ENCODE measurements at places on chromosomes 3 and 15.

- DNase-seq = no peak
Observed at GRCh38 chr3:135860761-135861160, 104.8 kb upstream of the PPP2R3A start.

DNA sequence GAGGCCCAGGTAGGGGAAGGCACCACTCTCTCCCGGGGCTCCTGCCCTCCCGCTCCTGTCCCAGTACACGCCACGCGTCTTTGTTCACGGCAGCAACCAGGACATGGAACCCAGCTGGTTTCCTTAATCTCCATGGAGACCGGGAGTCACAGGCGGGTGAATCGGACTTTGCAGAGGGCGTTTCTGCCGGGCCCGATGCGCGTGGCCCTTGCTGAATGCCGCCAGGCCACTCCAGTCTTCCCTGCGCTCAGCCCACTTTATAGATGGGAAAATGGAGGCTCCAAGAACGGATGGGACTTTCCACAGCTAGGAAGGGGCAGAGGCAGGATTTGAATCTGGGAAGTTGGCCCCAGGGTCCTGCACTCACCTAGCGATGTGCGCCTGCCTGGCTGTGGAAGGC is 7.4 kb downstream of the PLXND1 start:
- no peak for DNase-seq

- DNase-seq = no peak
Observed at GRCh38 chr3:4703054-4703480, 209.9 kb downstream of the ITPR1 start.

GRCh38 chr3:153246331-153246730 is 84.3 kb downstream of the RAP2B start:
- DNase-seq = no peak

DNA sequence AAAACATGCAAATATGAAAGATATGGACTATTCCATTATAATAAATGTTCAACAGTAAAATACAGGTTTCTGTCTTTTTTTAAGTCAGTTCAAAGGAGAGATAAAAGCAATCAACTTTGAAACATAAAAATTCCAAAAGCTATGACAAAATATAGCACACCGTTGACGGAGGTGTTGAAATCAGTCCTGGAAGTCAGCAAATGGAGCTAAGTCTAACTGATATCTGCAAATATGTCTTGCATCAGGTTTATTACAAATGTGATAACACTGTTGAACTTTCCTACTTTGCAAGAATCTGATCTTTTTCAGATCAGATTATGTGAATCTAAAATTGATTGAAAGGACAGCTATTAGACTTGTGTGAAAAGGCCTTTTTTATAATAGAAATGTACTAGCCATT is 300.7 kb downstream of the SHOX2 start:
- DNase-seq = no peak

DNA sequence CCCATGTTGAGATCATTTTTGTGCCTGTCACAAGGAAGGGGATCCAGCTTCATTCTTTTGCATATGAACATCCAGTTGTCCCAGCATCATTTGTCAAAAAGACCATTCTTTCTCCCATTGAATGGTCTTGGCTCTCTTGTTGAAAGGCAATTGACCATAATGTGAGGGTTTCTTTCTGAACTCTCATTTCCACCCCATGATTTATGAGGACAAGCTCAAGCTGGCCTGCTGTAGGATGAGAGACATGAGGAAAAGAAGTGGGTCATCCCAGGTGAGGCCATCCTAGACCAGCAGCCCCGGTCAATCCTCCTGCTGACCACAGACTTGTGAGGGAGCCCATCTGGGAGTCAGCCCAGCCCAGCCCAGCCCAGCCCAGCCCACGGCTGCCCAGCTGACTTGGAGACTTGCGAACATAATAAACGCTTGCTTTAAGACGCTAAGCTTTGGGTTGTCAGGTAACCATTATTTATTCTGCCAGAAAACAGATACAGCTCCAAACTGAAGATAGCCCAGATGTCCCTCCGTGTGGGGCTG is 69.0 kb downstream of the LINGO1 start:
- no peak for DNase-seq

- no peak for DNase-seq
Observed at GRCh38 chr3:17941152-17941551, 198.7 kb upstream of the TBC1D5 start.

- DNase-seq = no peak
Observed at GRCh38 chr3:176579711-176580185, 617.5 kb downstream of the TBL1XR1 start.

DNA sequence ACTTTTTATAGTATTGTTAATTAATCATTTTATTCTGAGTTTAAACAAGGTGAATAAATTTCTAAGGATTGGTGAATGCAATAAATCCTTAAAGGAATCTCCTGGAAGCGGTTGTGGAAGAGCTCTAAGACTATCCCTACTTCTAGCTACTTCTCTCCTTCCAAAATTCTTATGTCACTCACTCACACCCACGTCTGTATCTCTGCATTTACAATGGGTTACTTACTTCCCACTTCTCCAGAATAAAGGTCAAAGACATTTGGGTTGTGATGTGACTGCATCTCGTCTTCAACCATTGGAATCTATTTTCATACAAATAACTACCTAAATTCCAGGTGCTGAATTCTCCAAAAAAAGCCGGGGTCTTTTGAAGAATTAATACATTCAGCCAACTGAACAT is 234.2 kb upstream of the MDFIC2 start:
- DNase-seq = no peak

GRCh38 chr3:112364291-112364690 is 31.3 kb downstream of the CD200 start:
- DNase-seq = peak; percentile 29

DNA sequence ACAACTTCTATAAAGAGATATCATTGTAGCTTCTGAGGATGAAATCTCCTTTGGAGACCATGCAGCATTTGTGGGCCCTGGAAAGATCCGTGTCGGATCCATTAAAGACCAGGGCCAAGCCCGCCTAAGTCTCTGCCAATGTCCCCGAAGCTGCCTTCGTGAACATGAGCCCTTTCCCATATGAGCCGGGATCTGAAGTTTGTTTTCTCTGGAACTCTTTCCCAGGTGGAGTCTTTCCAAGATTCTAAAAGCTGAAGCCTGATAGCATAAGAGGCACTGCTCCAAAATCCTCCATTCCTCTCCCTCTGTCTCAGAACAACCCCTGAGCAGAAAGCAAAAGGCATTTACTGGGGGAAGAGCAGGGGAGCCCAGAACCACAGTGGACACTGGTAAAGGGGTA is 274.6 kb downstream of the NTRK3 start:
- DNase-seq = no peak

- no peak for DNase-seq
Observed at GRCh38 chr3:16168211-16168610, 6.3 kb upstream of the GALNT15 start.
